ENCODE measurements at places on chromosomes 7 and 10. TPM values are rescaled to one million over a fixed set of nuclear protein-coding genes. Genes with fewer than 3 reads are reported as not detected.

- DNase-seq = no peak
Measured at GRCh38 chr7:107725138-107725740, 18.7 kb upstream of the CBLL1 start.

GRCh38 chr7:13068032-13068431 is 380.6 kb downstream of the ARL4A start:
- DNase-seq = no peak

DNA sequence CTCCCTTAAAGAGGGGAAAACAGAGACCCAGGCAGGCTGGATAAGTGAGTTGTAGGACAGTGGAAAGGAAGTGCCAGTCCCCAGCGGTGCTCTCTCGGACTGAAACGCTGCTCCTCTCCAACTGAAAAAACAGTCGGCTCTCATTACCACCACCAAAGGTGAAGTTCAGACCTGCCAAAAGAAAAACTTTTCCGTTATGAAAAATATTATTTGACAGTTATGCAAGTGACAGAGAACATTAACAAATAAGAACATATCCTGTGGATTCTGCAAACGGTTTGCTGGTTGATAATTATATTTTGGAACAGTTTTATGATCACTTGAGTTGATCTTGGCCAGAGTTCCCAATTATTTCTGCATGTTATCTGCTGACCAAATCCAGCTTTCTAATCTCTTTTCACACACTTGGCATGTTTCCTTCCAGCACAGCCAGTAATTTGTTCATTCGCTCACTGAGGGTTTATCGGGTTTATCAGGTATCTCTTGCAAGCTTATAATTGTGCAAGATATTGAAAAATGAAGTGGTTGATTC is 82.6 kb downstream of the PTPRE start:
- DNase-seq = no peak

DNA sequence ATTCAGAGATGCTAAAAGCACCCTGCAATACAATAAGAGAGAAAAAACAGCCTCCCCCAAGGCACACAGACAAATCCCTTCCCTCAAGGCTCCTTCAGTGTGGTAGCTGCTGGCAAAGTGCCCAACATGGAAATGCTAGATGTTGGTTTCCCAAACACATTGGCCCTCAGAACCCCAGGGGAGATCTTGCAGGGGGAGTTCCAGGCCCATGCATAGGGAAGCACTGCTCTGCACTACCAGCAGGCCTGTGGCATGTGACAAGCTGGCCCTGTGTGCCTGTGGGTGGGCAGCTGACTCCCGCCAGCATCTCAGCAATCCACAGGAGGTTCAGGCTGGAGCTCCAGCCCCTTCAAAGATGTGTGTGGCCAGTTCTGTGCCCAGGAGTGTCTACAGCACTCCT is 16.8 kb upstream of the CSGALNACT2 start:
- DNase-seq = no peak

The ZNF467 gene
- total RNA-seq = 6.3 TPM

The INMT gene
- 38.0 TPM for total RNA-seq
